Stimulated activated CD8-positive, alpha-beta memory T cell treated with anti-CD3 and anti-CD28 coated beads, Interleukin-7, amount 100 ng/mL, for 4 hours (primary cell): ENCODE measurements at places on chromosomes 11 and 22.

DNA sequence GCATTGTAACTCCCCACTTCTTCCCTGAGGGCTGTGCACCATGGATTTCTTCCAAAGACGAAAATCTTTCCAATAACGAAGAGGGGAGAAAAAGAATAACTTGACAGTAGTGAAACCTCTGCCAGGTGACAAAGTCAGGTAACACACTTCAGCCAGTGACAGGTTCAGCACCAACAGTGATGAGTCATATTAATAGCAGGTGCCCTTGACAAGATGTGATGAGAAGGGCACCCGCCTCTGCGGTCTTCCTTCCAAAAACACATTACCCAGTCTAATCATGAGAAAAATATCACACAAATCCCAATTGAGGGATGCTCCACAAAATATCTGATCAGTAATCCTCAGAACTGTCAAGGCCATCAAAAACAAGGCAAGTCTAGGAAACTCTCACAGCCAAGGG, 157.8 kb downstream of the EFCAB6 start:
- DNase-seq = no peak

DNA sequence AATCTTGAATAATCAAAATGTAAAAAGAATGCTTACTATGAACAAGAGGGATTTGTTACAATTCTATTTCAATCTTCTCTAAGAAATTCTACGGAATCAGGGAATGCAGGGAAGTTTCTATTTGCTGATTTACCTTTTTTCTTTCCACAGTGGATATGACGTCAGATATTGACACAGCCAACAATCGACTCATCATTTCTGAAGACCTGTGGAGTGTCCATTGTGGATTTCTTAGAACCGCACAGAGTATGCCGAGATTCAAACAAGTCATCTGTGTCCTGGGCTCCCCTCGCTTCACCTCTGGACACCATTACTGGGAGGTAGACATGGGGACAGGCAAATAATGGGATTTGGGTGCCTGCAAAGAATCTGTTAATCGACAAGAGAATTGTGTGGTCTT, 4.1 kb upstream of the RFPL1 start:
- no peak for DNase-seq

- DNase-seq = no peak
Observed at GRCh38 chr11:127890030-127890615, 697.2 kb downstream of the ETS1 start.

- no peak for DNase-seq
Observed at GRCh38 chr11:134044514-134045284, 24.2 kb upstream of the JAM3 start.

DNA sequence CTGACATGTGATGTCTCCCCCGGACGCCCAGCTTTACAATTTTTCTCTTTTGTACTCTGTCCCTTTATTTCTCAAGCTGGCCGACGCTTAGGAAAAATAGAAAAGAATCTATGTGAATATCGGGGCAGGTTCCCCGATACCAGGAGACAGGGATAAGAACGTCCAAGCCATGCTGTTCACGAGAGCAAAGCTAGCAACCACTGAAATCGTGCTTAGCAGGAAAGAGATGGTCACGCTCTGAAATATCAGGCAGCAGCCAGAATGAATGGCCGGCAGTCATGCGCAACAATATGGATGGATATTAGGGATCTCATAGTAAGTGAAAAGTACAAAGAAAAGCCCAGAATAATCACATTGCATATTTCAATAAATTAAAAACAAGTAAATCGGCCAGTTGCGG, 3.5 kb downstream of the CRYBB1 start:
- DNase-seq = no peak
